ENCODE measurements at places on chromosomes 12 and 14.

- DNase-seq: peak; percentile 85
Observed at GRCh38 chr12:10721651-10722501, 1.2 kb downstream of the YBX3 start.

DNA sequence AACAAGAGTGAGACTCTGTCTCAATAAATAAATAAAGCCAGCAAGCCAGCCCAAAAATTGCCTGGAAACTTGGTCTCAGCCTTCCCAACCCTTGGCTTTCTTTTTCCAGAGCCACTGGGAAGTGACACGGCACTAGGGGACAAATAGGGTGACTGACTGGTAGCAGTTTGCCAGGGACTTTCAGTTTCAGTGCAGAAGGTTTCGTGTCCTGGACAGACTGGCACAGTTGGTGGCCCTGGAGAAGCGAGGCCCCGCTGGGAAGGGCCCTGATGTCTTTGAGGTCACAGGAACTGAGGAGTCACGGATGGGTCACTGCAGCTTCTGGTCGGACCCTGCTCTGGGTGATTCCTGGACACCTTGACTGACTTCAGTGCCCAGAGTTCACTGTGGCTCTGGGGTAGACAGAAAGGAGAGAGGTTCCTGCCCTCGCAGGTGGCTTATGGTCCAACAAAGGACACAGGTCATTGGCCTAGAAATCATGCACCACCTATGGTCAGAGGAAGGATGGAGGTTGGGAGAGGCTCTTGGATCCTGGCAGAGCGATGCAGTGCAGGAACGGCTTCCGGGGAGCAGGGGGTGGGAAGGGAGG lies 2.7 kb downstream of the LRRC43 start:
- DNase-seq: no peak

DNA sequence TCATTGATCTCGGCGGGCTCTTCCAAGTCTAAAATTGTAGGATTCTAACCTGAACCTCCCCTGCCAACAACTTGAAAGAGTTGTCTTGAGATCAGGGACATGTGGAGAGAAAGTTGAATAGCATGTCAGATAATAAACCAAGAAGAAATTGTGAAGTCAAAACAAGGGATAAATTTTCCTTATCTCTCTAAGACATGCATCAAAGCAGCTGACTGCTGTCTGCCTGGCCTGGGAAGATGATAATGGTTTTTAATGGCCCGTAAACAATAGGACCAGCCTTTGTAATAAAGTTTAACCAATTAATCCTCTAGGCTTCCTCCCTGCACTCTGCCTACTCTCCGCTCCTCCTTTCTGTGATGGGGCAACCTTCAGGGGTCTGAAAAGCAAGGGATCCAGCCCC lies 67.9 kb downstream of the DPF3 start:
- DNase-seq: no peak

GRCh38 chr12:11986165-11986564 lies 84.6 kb upstream of the BCL2L14 start:
- no peak for DNase-seq

- peak; percentile 44 for DNase-seq
Observed at GRCh38 chr12:65496617-65497016, 218.1 kb downstream of the MSRB3 start.

GRCh38 chr14:105748204-105748578 lies 221.8 kb downstream of the TMEM121 start:
- peak; percentile 54 for DNase-seq

All from RPMI7951 (cell line).